Fibroblast of skin of left quadriceps (primary cell): ENCODE measurements at places on chromosomes 2 and 18.

GRCh38 chr2:235238537-235238936 is 255.3 kb upstream of the AGAP1 start:
- DNase-seq, result peak; percentile 34

DNA sequence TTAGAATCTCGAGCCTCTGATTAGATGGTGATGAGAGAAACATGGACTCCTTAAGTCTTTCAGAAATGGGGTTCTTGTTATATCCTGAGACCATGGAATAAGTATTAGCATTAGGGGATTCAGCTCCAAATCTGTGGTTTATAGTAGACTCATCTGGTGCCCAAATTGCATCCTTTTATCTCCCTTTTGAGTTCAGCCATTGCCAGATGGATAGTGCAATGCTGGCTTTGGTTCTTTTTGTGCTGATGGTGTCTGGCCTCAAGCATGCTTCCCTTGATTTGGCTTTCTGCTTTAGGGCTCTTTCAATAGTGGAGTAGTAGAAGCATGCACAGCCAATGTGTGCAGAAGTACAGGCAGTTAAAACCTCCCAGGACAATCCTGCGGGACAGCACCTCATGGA is 306.4 kb downstream of the TSN start:
- no peak for DNase-seq

GRCh38 chr2:30368258-30368657 is 78.8 kb upstream of the LCLAT1 start:
- no peak for DNase-seq

- peak; percentile 42 for DNase-seq
Measured at GRCh38 chr2:184336688-184337087, 261.6 kb upstream of the ZNF804A start.

GRCh38 chr2:150133623-150134022 is 353.8 kb downstream of the RND3 start:
- DNase-seq, result peak; percentile 61

- no peak for DNase-seq
Measured at GRCh38 chr2:119111115-119111975, 47.2 kb downstream of the C1QL2 start.

- no peak for DNase-seq
Measured at GRCh38 chr2:227504700-227505099, 32.7 kb downstream of the AGFG1 start.
